Osteocyte (in vitro differentiated cells): ENCODE measurements at places on chromosomes 1 and 21. TPM values are rescaled to one million over a fixed set of nuclear protein-coding genes. Genes with fewer than 3 reads are reported as not detected.

The KLF17 gene
- total RNA-seq = not detected in 2 replicates

- no peak for DNase-seq
- no peak overlapping the region for H3K27ac ChIP-seq
- peaks cover 5% of the 10 kb centered on the region for H3K27me3 ChIP-seq
These were observed 92.9 kb upstream of the BARHL2 start for GRCh38 chr1:90809996-90810395.

GRCh38 chr1:205536759-205537361, 32.4 kb downstream of the CDK18 start:
- no peak for DNase-seq
- no peak overlapping the region for H3K27ac ChIP-seq
- H3K36me3 ChIP-seq = no peaks in the 10 kb centered on the region
- H3K4me1 ChIP-seq = peaks cover 2% of the 10 kb centered on the region
- no peak overlapping the region for H3K4me3 ChIP-seq

GRCh38 chr1:100445565-100445964, 92.4 kb upstream of the GPR88 start:
- no peak overlapping the region for H3K4me3 ChIP-seq
- H3K27me3 ChIP-seq = no peaks in the 10 kb centered on the region
- H3K4me1 ChIP-seq = no peaks in the 10 kb centered on the region
- H3K36me3 ChIP-seq = no peaks in the 10 kb centered on the region

- DNase-seq = no peak
- peaks cover 22% of the 10 kb centered on the region for H3K36me3 ChIP-seq
- peaks cover 2% of the 10 kb centered on the region for H3K4me1 ChIP-seq
- H3K27me3 ChIP-seq = no peaks in the 10 kb centered on the region
- no peak overlapping the region for H3K4me3 ChIP-seq
These were observed 51.8 kb upstream of the GFI1 start for GRCh38 chr1:92538413-92539061.

- H3K4me1 ChIP-seq = no peaks in the 10 kb centered on the region
- H3K27ac ChIP-seq = no peak overlapping the region
- peaks cover 53% of the 10 kb centered on the region for H3K36me3 ChIP-seq
- H3K4me3 ChIP-seq = no peak overlapping the region
- no peaks in the 10 kb centered on the region for H3K27me3 ChIP-seq
These were observed 14.0 kb downstream of the PPIE start for GRCh38 chr1:39752703-39753102.

The KCNA3 gene
- total RNA-seq = not detected in 2 replicates

The ASTN1 gene
- total RNA-seq = not detected in 2 replicates

The TFF2 gene
- total RNA-seq = not detected in 2 replicates

DNA sequence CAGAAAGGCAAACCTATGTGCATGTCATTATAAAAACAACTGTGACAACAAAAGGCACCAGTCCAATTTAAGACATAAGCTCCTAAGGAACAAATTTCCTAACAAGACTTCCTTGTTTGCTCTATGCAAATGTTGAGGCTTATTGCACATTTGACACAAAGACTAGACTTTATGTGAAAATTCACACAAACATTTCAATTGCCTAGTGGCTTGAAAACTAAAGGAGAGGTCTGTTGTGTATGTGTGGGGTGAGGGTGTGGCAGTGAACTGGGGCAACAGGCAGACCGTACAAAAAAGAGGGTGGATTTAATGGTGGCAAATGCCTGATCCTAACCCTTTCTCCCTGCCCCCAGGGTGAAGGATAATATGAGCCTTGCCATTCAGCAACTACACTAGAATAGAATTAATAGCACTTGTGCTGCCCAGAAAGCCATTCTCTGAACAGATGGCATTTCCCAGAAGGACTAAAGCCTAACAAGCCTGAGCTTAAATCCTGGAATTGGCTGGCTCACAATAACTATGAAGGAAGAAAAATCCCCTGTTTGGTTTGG, 73.9 kb downstream of the GLUL start:
- peaks cover 16% of the 10 kb centered on the region for H3K27me3 ChIP-seq
- H3K4me1 ChIP-seq = no peaks in the 10 kb centered on the region
- no peak overlapping the region for H3K27ac ChIP-seq
- no peak overlapping the region for H3K4me3 ChIP-seq
- no peak for DNase-seq
- H3K36me3 ChIP-seq = no peaks in the 10 kb centered on the region

- no peak for DNase-seq
- H3K27me3 ChIP-seq = no peaks in the 10 kb centered on the region
- no peak overlapping the region for H3K4me3 ChIP-seq
- no peak overlapping the region for H3K27ac ChIP-seq
These were observed 37.3 kb upstream of the IRF2BP2 start for GRCh38 chr1:234647245-234647644.

The PTPRF gene
- total RNA-seq = 37.3 and 45.1 TPM in 2 replicates

DNA sequence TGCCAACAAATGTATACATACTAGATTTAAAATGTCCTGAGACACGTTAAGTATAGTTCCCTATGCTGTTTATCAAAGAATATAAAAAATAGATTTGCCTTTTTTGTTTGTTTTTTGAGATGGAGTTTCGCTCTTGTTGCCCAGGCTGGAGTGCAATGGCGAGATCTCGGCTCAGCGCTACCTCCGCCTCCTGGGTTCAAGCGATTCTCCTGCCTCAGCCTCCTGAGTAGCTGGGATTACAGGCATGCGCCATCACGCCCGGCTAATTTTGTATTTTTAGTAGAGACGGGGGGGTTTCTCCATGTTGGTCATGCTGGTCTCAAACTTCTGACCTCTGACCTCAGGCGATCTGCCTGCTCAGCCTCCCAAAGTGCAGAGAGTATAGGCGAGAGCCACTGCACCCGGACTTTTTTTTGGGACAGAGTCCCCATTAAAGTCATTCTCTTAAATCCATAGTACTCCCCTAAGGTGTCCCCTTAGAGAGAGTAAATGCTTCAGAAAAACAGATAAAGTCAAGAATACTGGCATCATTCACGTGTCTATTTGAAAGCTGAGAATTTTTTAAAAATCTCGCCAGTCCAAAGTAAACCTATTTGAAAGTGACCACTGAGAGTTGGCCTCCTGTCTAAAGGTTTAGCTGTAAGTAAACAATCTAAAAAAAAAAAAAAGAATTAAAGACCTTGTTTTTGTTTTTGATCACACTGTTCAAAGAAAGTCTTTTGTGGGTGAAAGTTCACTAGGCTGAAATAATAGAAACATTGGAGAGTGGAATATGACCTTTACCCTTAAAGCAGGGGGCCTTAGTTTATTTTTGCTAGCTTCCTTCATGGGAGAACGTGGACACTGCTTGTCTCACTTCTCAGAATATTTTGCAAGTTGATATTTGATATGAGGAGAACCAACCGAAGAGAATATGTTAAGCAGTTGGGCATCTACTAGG, 48.0 kb upstream of the SLC16A1 start:
- H3K27ac ChIP-seq = no peak overlapping the region
- DNase-seq = no peak
- H3K4me1 ChIP-seq = peaks cover 10% of the 10 kb centered on the region
- peaks cover 23% of the 10 kb centered on the region for H3K36me3 ChIP-seq

The UBXN10 gene
- not detected in 2 replicates for total RNA-seq

The KCNK2 gene
- not detected in 2 replicates for total RNA-seq

The IGSF9 gene
- total RNA-seq = not detected in 2 replicates

DNA sequence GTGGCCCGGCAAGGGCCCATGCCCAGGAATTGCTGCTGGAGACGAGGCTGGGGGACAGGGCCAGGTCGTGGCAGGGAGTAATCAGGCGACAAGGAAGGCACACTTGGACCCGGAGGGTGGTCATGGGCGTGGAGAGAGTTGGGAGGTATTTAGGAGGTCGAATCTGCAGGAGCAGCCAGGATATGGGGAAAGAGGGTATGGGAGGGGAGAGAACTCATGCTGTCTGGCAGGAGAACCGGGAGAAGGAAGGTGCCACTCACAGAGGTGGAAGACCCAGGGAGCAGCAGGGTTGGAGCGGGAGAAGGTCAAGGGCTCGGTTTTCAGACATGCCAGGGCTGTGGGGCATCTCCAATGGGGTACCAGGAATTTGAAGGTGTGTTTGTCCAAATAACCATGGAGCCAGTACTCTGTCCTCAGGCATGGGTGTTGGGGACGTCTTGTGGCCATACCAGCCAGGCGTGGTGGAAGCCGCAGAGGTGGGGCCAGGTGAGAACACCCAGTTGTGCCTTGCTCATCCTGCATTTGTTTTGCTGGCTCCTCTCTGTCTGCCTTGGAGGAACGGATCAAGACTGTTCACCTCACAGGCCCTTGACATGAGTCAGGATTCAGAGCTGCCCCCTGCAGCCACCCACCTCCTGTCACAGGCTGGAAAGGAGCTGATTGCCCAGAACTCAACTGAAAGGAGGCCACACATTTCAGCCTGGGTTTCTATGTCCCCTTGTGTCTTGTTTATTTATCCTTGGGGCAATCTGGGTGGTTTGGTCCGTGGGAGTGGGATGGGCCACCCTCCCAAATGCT, 111.6 kb downstream of the SPSB1 start:
- H3K36me3 ChIP-seq = no peaks in the 10 kb centered on the region
- H3K4me3 ChIP-seq = no peak overlapping the region
- H3K27me3 ChIP-seq = no peaks in the 10 kb centered on the region
- peaks cover 55% of the 10 kb centered on the region for H3K4me1 ChIP-seq
- no peak overlapping the region for H3K27ac ChIP-seq

The MIGA1 gene
- 17.8 and 18.5 TPM in 2 replicates for total RNA-seq

The AVPR1B gene
- total RNA-seq = not detected in 2 replicates

- DNase-seq = no peak
- no peak overlapping the region for H3K4me3 ChIP-seq
- no peaks in the 10 kb centered on the region for H3K36me3 ChIP-seq
- H3K27me3 ChIP-seq = peaks cover 19% of the 10 kb centered on the region
- no peak overlapping the region for H3K27ac ChIP-seq
These were observed 16.9 kb downstream of the MATN1 start for GRCh38 chr1:30706528-30706927.

- H3K36me3 ChIP-seq = peaks cover 13% of the 10 kb centered on the region
- H3K4me3 ChIP-seq = no peak overlapping the region
- no peak overlapping the region for H3K27ac ChIP-seq
These were observed 178.8 kb upstream of the PDE4B start for GRCh38 chr1:65613884-65614283.

The HOOK1 gene
- total RNA-seq = 0.05 TPM in 1 of 2 replicates, not detected in the other

GRCh38 chr1:171622152-171622462, at the start of gene MYOCOS:
MYOCOS (plus strand) TSS chr1:171622243; CDS start chr1:171623884, 1,641 bp downstream.
- no peaks in the 10 kb centered on the region for H3K36me3 ChIP-seq
- H3K4me3 ChIP-seq = no peak within 1 kb of the TSS
- DNase-seq = no peak
- H3K4me1 ChIP-seq = no peaks in the 10 kb centered on the region

DNA sequence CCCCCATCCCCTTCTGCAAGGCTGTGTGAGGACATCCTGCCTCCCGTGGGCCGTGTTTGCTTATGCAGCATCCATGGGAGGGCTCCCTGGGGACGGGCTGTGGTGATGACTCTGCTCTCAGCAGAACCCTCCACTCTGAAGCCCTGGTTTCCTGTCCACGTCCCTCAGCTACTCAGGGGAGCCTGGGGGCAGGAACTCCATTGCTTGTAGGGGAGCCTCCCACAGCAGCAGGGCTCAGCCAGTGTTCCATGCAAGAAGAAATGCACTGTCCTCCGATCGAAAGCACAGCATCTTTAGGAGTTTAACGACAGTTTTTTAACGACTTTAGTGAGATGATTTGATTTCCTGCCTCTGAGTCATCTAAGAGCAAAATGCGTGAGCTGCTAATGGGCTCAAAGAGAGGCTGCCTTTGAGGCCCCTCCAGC, 8.3 kb upstream of the KCNAB2 start:
- H3K27ac ChIP-seq = no peak overlapping the region
- no peak for DNase-seq
- H3K27me3 ChIP-seq = peaks cover 7% of the 10 kb centered on the region
- H3K4me3 ChIP-seq = no peak overlapping the region
- no peaks in the 10 kb centered on the region for H3K36me3 ChIP-seq

The PPM1J gene
- total RNA-seq = 0.67 and 1.1 TPM in 2 replicates

DNA sequence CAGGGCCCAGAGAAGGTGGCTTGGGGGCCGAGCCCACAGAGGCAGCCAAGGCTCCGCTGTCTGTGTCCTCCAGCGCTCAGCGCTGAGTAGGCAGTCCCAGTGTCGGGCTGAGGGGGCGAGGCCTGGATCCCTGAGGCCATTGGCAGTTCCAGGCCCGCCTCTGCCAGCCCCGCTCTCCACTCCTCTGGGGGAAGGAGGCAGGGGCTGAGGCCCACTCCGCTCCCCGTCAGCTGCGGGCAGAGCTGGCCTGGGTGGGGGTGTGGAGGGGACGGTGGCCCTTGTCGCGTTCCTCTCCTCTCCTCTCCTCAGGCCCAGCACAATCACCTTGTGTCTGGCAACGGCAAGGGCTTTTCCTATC, 132.8 kb downstream of the CASZ1 start:
- H3K36me3 ChIP-seq = no peaks in the 10 kb centered on the region
- H3K27me3 ChIP-seq = no peaks in the 10 kb centered on the region
- H3K27ac ChIP-seq = no peak overlapping the region

GRCh38 chr1:193614817-193615216, 428.4 kb upstream of the B3GALT2 start:
- DNase-seq = no peak
- no peak overlapping the region for H3K27ac ChIP-seq
- no peaks in the 10 kb centered on the region for H3K27me3 ChIP-seq

GRCh38 chr1:2181271-2181670, 13.3 kb downstream of the FAAP20 start:
- H3K27ac ChIP-seq = no peak overlapping the region
- peaks cover 3% of the 10 kb centered on the region for H3K36me3 ChIP-seq
- no peak overlapping the region for H3K4me3 ChIP-seq
- H3K27me3 ChIP-seq = no peaks in the 10 kb centered on the region
- H3K4me1 ChIP-seq = peaks cover 6% of the 10 kb centered on the region

DNA sequence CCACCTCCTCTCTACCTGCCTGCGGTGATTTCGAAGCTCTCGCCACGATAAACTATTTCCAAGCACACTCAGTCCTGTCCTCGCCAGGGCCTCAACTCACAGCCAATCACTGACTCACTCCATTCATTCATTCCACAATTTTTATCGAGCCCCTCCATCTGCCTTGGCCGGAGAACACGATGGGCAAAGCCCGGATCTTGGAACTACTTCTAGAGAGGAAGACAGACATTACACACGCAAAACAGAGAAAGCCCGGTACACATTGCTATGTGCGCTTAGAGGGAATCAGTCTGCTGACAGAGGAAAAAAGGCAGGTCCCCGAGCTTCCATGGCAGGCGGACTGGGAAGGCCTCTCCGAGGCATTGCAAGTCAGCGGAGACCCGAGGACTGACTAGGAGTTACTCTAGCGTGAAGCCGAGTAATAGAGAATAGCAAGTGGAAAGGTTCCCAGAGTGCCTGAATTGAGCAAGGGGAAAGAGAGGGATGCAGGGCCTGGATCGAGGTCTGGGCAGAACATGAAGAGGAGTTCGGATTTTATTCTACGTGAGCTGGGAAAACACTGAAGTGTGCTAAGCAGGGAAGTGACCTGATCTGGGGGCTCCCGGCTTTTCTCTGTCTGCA, 54.2 kb upstream of the DNAJC6 start:
- DNase-seq = no peak
- H3K4me1 ChIP-seq = peaks cover 72% of the 10 kb centered on the region
- H3K27me3 ChIP-seq = no peaks in the 10 kb centered on the region
- peak overlapping the region; percentile 95 for H3K4me3 ChIP-seq
- H3K27ac ChIP-seq = peak overlapping the region; percentile 93

- no peaks in the 10 kb centered on the region for H3K27me3 ChIP-seq
- H3K4me1 ChIP-seq = no peaks in the 10 kb centered on the region
- no peak for DNase-seq
- H3K36me3 ChIP-seq = no peaks in the 10 kb centered on the region
- no peak overlapping the region for H3K4me3 ChIP-seq
These were observed 373.4 kb downstream of the LMX1A start for GRCh38 chr1:164983023-164983650.
